ENCODE measurements at places on chromosomes 2 and 18.

- no peak for DNase-seq
Measured at GRCh38 chr2:162449471-162449870, 105.5 kb downstream of the GCA start.

DNA sequence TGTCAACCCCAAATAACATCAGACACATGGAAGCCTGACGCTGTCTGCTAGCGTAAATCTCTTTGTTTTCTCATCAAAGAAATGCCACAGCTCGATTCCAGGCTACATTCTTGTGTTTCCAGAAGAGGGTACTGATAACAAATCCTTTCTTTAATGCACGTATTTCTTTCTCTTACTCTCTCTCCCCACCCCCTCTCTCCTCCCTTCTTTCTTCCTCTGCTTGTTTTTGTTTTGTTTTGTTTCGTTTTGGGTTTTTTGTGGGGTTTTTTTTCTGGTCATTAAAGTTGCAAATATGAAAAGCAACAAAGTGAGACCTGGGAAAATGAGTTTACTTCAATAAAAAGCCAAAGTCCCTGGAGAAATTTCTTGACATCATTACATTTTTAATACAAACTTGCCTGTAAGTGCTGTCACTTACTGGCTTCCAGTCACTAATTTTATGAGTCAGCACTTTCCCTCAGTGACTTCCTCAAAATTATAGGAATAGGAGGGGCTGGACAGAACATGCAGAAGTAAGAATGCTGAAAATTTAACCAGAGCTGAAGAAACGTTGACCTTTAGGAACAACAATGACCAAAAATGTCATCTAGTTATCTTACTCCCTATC lies 106.7 kb upstream of the NABP1 start:
- DNase-seq = no peak

DNA sequence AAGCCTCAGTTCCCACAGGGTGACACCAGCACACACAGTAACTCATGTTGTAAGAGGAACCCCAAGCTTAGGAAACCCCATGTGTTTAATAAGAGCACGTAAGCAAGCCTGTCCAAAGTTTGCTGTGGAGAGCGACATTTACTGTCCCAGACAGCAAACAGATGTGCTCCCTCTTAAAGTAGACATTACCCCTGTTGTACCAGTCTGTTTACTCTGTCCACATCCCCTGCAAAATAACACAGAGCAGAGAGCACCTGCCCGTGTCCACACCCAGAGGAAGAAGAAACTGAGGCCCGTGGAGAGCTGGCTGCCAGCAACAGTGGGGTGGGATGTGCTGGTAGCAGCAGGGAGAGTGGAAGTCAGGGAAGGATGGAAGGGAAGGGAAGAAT lies 243.5 kb downstream of the GBX2 start:
- DNase-seq = no peak

- DNase-seq = peak; percentile 24
Measured at GRCh38 chr18:50177294-50177992, 17.5 kb downstream of the MYO5B start.

DNA sequence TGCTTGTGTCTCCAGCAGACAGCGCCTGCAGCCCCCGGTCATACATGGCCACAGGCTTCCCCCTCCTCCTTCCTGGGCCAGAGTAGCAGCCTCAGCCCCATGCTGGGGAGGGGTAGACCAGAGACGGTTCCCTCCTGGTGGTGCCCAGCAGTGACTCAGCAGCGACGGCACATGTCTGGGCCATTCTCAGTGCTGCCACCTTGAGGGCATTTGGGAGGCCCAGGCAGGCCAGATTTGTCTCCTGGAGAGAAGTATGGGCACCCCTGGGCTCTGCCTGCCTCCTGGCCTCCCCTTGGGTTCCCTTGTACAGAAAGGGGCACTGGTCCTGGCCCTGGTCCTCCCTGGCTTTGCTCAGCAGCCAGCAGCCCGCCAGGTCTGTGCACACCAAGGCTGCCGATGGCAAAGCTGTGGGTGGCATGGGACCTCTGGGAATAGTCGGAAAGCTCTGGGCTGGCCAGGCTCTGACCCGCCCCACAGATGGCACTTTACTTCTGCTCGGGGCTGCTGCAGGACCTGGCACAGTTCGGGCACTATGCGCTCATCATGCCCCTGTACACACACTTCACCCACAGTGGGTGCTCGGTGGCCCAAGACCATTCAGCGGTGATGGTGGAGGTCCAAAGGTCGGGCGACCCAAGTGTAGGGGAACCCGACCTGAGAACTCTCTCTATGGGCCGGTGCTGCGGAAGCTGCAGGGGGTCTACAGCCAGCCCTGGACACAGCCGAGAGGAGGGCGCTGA lies 11.4 kb upstream of the ALPI start:
- peak; percentile 32 for DNase-seq

DNA sequence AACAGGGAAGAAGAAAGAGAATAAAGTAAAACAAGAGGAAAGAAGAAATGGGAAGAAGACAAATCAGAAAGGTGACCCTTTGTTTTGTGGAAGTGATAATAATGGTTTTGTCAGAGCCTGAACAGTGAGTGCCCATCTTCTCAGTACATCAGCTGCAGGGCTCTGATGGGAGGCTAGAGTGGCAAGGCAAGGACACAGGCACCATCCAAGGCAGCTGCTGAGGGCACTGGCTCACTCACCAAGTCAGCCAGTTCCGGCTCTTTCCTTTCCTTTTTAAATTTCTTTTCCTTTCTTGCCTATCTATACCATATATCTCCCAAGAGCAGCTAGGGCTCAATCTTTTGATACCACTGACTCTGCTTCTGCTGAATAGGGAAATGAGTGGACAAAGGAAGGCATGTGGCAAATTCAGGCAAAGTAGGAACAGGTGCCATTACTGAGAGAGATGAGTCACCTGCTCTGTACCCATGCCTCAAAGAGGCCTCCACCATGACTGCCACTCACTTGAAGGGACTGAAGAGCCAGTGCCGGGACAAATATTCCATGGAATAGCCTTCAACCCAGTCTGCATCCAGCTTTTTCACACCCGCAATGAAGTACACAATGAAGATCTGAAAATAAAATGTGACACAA lies 6.2 kb downstream of the GGCX start:
- DNase-seq = no peak

- no peak for DNase-seq
Measured at GRCh38 chr2:96931966-96932365, 54.4 kb downstream of the FAM178B start.

GRCh38 chr2:238811759-238812158 lies 36.1 kb upstream of the TWIST2 start:
- no peak for DNase-seq

- DNase-seq = peak; percentile 24
Measured at GRCh38 chr2:35428548-35428947, 927.0 kb upstream of the CRIM1 start.

GRCh38 chr18:13521418-13521817 lies 204.9 kb downstream of the FAM210A start:
- DNase-seq = no peak

DNA sequence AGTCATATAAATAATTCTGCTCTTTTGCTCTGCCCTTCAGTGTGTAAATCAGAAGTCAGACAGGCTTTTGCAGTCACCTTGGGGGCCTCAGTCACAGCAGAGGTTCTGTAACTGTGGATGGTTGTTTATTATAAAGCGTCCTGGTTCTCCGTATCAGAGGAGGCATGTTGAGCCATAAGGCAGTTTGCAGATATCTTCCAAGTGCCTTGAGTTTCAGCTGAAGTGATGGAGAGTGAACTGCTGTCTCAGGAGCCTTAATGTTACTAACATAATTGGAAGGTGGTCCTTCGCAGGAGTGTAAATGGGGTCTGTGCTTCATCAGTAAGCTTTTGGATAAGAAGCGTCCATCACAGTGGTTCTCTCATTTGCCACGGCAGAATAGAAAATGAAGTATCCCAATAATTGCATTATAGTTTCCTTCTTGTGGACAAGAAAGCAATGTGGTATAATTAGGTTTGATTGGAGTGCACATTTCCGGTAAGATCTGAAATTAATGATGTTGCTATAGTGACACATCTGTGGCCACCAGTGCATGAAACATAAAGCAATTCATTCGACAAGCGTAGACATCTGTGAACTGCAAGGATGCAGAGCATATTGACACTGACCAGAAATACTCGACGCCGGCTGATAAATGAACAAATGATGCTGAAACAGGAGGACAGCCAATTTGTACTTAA lies 112.5 kb upstream of the NFATC1 start:
- DNase-seq = no peak

- no peak for DNase-seq
Measured at GRCh38 chr18:63965716-63966330, 4.1 kb upstream of the SERPINB8 start.

DNA sequence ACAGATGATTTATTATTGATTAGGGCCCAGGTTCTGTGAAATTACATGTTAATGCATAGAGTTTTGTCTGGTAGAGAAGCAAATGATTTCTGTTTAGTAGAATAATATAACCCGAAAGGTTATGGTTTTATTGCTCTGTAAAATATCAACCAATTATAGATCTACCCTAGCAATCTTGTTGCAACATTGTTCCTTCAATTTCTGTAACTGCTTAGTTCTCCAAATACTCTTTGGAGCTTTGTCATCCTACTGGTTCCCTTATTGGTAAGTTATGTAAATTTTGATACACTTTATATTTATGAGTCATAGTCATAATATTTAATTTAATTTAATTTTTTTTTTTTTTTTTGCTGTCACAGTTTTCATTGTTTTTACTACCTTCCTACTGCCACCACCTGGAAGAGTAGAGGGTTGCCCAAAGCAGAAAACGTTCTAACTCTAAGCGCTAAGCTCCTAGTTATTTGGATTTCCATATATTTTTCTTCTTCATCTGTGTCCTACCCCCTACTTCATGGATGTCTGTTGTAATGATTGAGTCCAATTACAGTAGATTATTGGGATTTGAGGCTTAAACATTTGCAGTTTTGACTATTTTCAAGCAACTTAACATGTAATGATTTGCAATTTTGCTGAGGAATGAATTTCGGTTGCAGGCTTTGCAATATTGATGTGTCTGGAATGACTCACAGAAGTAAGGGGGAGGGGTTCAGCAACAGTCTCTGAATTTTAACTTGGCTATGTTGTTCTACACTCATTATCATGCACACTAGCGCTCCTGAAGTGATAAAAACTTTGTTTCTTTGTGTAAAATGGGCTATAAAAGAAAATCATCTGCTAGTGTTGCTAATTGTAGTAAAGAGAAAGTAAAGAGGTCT lies 51.1 kb downstream of the NABP1 start:
- no peak for DNase-seq

- no peak for DNase-seq
Measured at GRCh38 chr2:194616334-194616733, 1040.7 kb upstream of the SLC39A10 start.

- no peak for DNase-seq
Measured at GRCh38 chr2:180876506-180876905, 103.9 kb upstream of the UBE2E3 start.

DNA sequence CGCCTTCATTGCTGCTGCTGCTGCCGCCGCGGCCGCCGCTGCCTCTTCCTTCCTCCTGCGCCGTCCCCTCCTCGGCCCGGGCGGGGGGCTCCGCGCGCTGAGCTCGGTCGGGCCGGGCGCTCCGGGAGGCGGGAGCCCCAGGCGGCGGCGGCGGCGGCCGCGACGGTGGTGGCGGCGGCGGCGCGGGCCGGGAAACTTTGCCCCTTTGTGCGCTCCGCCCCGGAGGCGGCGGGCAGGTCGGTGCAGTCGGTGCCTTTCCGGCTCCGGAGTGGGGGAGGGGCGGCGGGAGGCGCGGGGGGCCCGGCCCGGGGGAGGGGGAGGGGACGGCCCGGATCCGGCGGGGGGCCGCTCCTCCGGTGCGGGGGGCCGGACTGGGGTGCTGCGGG lies 205 bp downstream of the TET3 start:
- DNase-seq = peak; percentile 37

- DNase-seq = no peak
Measured at GRCh38 chr2:69177785-69178636, 165.0 kb downstream of the ANTXR1 start.

GRCh38 chr2:88074854-88075292 lies 7.2 kb downstream of the SMYD1 start:
- no peak for DNase-seq

DNA sequence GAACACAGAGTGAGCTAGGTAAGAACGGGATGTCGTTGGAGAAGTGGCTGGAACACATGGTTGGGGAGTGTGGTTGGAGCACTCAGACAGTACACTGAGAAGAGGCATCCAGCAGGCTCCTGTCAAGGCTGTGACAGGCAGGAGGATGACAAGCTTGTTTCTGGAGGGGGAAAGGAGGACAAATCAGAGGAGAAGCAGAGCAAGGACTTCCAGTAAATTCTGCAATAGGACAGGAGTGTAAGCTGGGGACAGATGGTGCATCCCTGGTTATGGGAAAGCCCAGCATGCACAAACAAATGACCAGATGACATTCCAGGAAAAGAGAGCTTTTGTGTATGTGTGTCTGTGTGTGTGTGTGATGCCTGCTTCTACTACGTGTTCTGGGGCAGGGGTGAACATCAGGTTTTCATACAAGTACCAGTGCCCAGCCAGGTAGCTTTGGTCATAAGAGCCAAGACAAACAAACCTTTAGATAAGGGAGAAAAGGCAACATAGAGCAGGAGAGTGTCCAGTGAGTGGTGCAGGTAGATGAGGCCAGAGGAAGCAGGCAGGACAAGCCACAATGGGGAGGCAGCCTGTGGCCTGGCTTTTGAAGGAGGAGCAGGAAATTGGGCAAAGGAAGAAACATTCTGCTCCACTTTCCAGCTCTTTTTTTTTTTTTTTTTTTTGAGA lies 32.1 kb upstream of the MAPK4 start:
- no peak for DNase-seq

- DNase-seq = no peak
Measured at GRCh38 chr2:174153757-174154680, 94.3 kb downstream of the OLA1 start.

DNA sequence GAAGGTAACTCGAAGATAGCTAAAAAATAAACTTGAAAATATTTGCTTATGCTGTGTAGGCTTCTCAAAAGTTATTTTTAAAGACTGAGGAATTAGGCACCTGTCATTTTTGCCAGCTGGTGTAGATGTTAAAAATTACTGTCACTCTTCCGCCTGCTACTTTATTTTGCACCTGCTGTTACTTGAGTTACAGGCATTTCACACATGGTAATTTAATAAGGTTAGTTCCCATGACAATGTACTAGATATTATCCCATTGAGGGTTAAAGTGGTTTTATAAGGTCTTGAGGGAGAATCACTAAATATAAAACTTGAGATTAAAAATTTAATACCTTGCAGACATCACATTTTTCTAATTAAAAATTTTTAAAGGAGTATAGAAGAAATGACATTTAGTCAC lies 26.6 kb downstream of the MYL1 start:
- DNase-seq = no peak

GRCh38 chr2:68766376-68766845 lies 31.8 kb downstream of the ARHGAP25 start:
- DNase-seq = no peak

DNA sequence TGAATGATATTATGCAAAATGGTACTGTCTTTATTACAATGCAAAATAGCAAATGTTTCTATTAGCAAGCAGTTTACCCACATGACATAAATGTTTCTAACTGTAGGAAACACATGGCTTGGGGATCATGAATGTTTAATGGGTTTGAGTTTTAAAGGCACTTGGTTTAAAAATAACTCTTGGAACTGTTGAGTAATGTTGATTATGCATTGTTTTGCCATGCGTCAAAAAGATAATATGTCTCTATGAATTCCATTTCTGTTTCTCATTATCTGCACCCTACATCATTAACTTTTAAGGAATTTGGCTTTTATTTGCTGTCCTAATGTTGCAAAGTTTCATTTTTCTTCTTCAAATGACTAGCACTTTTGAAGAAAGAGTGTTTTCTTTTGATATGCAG lies 1355.5 kb downstream of the SUCLG1 start:
- no peak for DNase-seq

- no peak for DNase-seq
Measured at GRCh38 chr2:18422432-18423165, 137.9 kb downstream of the RDH14 start.

GRCh38 chr2:167420211-167420610 lies 531.9 kb downstream of the XIRP2 start:
- no peak for DNase-seq

GRCh38 chr2:197208024-197208423 lies 102.6 kb downstream of the ANKRD44 start:
- DNase-seq = no peak
